ENCODE measurements at places on chromosomes 4 and X.
A peak's percentile ranks its signal among the peaks of the same experiment; 100 is the strongest.

- DNase-seq, result no peak
These were observed 124.3 kb downstream of the STIM2 start for GRCh38 chr4:26984896-26985295.

DNA sequence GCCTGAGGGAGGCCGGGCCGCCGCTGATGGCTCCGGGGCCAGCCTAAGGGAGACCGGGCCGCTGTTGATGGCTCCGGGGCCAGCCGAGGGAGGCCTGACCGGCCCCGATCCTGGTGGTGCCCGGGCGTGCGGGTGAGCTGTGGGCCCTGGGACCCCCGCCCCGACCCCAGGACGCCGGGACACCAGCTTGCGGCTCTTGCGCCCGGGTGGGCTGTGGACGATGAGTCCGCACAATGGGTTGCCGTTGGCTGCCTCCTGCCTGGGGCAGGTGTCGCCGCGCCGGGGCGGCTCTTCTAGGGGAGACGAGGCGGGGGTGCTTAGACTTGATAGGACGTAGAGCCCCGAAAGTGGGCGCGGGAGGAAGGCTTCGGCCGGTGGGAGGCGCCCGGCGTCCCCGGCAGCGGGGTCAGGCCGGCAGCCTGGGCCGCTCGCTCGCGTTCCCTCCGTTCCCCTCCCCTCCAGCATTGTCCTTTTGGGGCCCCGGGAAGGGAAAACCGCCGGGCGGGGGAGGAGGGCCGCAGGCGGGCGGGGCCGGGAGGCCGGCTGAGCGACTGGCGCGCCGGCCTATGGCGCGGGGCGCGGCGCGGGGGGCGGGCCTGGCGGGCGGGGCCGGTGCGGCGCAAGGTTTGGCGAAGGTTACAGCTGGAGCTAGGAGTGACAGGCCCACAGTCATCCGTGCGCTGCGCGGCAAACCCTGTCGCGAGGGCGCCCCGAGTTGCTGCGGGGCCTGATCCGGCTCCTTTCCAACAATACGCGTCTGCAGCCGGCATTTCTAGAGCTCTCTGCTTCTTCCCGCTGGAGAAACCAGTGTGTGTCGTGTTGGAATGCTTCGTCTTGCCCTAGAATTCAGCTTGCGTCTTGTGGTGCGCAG, 819 bp downstream of the KIAA0232 start:
- peak; percentile 86 for DNase-seq

- no peak for DNase-seq
These were observed 30.7 kb upstream of the SMARCA5 start for GRCh38 chr4:143482840-143483239.

DNA sequence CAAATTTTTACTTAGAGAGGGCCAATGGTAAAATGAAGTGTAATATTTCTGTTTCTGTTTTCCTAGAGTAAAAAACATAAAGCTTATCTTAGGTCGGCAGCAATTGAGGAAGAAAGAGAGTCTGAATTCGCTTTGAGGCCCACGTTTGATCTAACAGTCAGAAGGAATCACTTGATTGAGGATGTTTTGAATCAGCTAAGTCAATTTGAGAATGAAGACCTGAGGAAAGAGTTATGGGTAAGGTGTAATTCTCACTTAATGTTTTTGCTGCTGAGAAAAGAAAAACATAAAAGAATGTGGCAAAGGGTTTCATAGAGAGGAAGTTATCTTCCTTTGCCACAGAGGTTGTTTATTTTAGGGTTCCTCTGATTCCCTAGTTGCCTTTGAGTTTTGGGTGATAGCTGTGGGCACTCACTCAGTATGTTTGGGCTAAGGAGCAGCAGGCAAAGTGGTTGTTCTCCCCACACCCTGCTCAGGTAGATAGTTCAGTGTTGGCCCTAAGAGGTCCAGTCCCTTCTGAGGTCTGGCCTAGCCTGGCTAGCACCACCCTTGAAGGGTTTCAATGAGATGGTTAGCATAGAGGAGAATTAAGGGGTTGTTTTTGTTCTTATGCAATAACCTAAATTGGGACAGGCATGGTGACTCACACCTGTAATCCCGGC, 32.3 kb downstream of the HERC5 start:
- no peak for DNase-seq

- no peak for DNase-seq
These were observed 268.8 kb downstream of the BCOR start for GRCh38 chrX:39828971-39829370.

DNA sequence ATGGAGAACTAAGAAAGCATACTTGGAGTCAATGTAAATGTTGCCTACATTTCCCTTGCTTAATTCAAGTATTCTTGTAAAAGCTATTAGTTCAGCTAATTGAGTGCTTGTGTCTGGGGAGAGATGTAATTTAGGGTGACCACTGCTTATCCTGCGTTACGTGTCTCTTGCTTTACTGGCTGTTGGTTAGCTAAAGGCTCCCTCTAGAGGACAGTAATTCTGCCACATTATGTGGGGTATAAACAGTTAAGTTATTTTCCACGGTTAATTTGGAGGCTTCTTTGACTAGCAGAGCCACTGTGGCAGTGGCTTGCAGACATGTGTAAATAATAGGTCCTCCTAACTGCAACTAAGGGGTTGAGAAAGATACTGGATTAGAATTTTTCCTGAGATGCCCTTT, 25.3 kb upstream of the NAF1 start:
- no peak for DNase-seq

GRCh38 chr4:149441338-149441737, 374.3 kb downstream of the IQCM start:
- no peak for DNase-seq

DNA sequence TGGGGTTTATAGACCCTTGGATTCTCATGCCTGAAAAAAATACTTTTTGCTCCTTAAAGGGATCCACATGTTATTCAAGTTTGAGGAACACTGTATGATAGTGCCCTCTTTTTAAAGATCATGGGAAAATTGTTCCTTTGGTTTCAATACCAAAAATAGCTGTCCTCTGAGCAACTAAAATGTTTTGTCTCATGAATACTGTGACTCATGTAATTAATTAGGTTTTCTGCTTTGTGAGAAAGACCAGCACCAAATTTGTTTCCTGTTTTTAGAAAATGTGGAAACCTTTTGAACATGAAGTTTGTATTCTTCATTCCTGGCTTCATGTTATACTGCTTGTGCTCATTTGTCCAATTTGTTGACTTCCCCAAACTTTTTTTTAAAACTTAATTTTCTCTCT, 127.6 kb upstream of the SH3RF1 start:
- DNase-seq, result no peak

DNA sequence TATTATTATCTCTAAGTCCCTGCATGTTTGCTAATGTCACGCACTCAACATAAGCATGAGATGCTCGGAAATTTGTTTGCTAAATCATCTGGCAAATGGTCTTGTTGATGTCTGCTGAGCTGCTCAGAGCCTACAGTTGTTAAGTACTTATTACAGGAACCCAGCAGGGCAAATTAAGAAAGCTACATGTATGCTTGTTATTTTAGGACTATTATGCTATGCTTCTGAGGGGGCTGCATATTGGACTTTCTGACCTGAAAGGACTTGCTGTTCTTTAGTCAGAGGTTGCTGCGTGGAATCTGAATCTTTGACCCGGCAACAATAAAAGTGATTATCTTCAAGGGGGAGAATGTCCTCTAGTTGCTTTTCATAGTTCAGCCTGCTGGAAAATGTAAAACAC, 36.3 kb upstream of the TENM3 start:
- no peak for DNase-seq

DNA sequence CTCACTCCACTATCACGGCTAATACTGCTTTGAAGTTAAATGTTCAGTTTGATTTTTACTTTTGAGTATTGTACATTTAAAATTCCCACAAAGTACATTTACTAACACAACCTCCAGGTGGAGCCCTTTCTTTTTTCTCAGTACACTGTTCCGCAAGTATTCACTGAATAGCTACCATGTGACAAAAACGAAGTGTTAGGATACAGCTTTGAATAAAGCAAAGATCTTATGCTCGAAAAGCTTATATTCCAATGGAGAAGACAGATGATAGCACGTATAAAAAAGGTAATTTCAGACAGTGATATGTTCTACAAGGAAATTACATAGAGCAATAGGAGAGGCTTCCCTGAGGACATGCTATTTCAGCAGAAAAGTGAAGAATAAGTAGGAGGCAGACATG, 60.7 kb upstream of the ABCG2 start:
- no peak for DNase-seq

- no peak for DNase-seq
These were observed 443.0 kb downstream of the PCDH10 start for GRCh38 chr4:133592106-133592505.

GRCh38 chr4:57607566-57608180, 497.5 kb upstream of the IGFBP7 start:
- DNase-seq, result no peak

- DNase-seq, result no peak
These were observed 649.3 kb downstream of the IQCM start for GRCh38 chr4:149166365-149166764.

GRCh38 chr4:73734530-73735001, 5.8 kb upstream of the CXCL8 start:
- no peak for DNase-seq

DNA sequence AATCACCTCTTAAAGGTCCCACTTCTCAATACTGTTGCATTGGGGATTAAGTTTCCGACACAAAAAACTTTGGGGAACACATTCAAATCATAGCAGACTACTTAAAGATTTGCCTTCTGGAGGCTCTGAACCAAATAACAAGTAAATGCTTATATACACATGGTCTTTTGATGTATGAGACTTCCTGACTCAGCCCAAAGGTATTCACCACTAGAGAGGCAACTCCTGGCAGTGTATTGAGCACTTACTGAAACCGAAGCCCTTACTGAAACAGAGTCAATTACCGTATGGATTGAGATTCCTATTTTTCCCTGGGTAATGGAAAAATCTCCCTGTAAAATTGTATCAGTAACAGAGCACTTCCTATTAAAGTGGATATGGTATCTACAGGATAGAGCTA, 45.4 kb downstream of the ZCCHC13 start:
- no peak for DNase-seq

- DNase-seq, result no peak
These were observed 3.9 kb upstream of the HAUS7 start for GRCh38 chrX:153474266-153474665.

DNA sequence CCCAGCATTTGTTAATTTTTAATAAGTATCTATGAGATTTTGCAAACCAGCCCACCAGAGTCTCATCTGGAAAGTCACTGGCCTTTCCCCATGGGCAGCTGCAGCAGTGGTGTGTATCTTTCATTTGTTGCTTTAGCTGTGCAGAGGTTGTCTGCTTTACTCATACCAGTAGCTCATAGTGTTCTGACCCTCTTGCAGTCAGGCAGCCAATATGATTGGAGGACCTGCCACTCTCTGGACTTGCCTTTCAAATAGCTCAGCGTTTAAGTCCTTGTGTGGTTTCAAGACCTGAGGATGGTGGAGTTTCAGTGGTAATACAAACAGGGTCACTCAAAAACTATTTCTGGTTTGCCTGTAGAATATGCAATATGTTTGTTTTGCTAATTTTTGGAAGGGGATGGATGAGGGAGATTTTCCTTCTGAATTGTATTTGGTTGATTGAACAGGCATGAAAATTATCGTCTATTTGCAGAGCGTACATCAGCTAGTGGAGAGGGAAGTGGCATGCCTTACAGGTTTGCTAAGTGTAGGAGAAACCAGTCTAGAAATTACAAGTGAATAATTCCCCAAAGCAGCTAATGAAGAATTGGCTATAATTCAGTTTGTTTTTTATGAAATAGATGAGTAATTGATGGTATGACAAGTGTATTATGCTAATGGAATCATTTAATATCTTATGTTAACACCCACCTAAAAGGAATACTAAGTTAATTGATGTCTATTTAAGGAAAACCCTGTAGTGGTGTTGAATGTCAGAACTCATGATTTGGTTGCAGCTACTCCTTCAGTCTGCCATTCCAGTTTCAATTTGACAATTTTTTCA, 8.9 kb downstream of the POLA1 start:
- no peak for DNase-seq

GRCh38 chrX:117335209-117335608, 781.4 kb downstream of the KLHL13 start:
- DNase-seq, result no peak

DNA sequence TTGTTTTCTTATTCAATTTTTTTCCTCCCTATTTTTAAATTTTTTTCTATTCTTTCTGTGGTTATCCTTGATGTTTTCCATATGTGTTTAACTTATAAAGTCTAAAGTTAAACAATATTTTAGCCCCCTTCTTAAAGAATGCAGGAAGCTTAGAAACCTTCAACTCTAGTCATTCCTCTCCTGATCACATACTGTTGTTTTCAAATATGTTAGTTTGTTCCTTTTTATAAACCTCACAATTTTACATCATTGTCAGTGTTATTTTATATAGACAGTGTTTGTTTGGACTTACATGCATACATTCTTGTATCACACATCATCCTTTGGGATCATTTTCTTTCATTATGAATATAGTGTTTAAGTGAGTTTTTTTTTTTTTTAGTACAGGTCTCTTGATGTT, 31.6 kb downstream of the KANTR start:
- no peak for DNase-seq

DNA sequence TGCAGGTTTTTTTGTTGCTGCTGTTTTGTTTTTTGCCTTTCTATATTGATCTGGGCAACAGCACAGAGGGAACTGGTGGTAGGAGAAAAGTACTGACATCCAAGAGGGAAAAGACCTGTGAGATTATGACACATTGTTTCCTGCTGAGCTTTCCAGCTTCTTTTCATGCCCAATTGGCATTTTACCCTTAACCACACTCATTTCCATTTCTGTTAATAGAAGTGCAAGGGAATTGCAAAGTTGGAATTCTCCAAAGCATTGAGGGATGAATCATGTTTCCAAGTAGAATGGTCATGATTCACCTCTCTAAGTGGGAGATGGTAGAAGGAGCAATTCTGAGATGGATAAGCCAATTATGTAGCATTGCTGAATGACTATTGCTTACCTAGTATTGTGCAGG, 161.5 kb downstream of the PPARGC1A start:
- no peak for DNase-seq

- DNase-seq, result no peak
These were observed 41.6 kb downstream of the ZFP42 start for GRCh38 chr4:188037003-188037713.

GRCh38 chrX:18640686-18641085, 31.2 kb downstream of the RS1 start:
- DNase-seq, result no peak

DNA sequence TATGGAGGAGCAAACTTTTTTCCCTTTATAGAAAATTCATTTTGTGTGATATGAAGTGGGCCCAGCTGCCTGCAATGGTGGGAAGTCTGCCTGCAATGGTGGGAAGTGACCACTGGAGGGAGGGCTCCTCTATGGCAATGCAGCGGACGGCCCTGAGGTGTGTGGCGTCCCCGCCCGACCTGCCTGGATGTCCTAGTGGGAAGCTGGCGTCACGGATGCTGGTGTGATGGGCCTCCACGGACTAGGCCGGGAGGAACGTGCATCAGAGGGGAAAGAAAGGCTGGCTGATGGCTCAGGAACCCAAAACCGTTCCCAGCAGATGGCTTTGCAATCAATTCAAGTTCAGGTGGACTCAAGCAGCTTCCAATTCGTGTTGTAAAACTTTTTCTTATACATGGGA, 177.9 kb downstream of the AFAP1 start:
- peak; percentile 31 for DNase-seq

Measured in stimulated activated CD4-positive, alpha-beta T cell treated with anti-CD3 and anti-CD28 coated beads, Interleukin-15, amount 100 ng/mL, for 48 hours (primary cell).